ENCODE measurements at places on chromosomes 6 and 20.

- no peak for DNase-seq
Observed at GRCh38 chr6:100503043-100503705, 38.5 kb upstream of the SIM1 start.

DNA sequence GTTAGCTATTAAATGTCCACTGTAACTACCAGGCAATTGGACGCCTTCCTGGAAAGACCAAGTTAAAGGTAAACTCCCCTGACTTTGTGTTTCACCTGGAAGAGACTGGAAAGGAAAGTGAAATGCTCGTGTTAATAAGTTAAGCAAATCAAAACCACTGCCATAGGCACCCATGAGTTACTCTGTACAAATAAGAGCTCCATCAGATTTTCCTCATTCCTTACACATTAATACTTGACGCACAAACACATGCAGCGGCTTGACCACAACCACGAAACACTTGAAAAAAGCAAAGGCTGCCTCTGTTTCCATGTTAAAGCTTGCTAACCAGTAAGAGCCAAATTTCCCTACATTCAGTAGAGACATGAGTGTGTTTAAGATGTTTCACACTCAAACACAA lies 19.8 kb downstream of the GCM1 start:
- DNase-seq: no peak

DNA sequence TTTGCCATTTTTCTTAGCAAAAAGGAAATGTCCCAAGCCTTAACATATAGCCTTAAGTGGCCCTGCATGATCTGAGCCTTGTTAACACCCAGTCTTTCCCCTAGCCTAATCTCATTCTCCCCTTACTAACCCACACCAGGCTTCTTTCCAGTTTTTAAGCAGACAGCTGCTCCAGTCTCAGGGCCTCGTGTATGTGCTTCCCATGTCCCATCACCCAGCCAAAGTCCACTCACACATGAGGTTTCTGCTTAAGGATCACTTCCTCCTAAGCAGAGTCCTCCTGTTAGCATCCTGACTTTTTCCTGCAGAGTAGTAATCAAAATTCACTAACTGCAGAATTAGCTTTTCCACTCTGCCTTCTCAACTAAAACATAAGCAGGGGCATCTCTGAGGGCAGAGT lies 96.1 kb downstream of the SMLR1 start:
- DNase-seq: no peak

DNA sequence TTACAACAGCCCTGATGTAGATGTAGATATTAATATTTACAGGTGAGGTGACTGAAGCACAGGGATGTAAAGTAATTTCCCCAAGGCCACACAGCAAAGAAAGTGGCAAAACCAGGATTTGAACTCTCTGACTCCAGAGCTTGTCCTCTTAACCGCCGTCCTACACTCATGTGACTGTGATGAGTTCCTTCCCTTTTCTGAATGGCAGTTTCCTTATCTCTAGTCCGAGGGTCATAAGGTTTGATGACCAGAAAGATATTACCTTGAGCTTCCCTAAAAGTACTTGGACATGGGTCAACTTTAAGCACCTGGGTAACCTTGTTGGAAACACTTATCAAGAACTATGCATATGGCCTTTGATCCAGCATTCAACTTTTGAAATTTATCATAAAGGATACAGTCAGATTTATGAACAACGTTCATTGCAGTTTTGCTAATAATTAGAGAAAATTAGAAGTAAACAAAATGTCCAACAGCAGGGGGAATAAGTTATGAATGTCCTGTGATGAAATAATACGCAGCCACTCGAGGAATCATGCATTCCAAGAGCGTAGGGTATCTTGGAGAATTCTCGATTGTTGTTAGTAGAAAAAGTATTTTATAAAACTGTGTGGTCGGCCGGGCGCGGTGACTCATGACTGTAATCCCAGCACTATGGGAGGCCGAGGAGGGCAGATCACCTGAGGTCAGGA lies 2.3 kb upstream of the TLDC2 start:
- DNase-seq: no peak

- peak; percentile 45 for DNase-seq
Observed at GRCh38 chr20:17958373-17959256, 10.0 kb downstream of the SNX5 start.

GRCh38 chr20:1255675-1256074 lies 10.4 kb upstream of the SNPH start:
- no peak for DNase-seq

DNA sequence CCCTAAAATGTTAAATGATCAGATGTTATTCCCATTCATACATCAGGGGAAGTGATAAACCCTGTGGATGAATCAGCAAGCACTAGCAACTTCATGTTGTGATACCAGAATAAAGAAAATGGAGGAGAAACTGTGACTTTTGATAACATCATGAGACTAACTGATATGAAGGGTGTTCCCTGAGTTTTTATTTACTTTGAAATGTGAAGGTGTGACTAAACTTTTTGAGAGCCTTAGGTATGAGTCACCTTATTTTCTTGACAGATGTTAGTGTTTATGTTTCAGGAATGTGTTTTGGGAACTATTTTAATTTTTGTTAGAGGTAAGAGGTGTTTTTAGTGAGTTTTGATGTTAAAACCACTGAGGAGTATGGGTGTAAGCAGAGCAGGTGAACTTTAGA lies 4.4 kb downstream of the PARD6B start:
- DNase-seq: no peak

DNA sequence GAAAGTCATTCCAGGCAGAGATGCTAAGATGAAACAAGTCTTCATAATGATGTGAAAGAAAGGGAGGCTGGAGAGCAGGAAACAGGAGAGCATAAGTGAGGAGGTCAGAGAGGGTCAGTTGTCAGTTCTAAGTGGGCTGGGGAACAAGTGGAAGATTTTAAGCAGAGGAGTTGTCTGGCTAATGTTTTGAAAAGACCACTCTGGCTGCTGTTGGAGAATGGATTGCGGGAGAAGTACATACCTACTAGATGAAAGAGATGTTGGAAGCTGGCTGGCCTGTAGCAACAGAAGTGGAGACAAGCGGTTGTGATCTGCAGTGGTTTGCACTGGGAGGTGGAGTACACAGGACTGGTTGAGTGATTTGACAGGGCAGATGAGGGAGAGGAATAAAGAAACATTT lies 10.1 kb downstream of the SLC35F1 start:
- no peak for DNase-seq

GRCh38 chr6:169490830-169491229 lies 211.0 kb downstream of the WDR27 start:
- peak; percentile 74 for DNase-seq

- DNase-seq: peak; percentile 92
Observed at GRCh38 chr6:122798099-122798641, 9.1 kb downstream of the SMPDL3A start.

DNA sequence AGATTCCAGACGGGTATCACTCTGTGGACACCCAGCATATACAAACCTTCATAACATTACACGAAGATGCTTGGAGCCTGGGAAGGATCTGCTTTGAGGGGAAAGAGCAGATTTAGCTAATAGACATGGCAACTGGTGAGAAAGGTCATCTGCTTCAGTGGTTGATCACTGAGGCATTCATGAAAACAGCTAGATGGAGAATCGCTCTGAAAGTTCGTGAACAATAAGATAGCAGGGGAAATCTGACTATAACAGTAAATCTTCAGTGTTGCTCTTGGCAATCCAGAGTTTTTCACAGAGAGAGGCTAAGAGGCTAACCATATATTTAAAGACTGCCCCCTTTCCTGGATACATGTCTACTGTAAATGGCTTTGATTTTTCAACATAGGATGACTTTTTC lies 245.3 kb downstream of the FARS2 start:
- no peak for DNase-seq

DNA sequence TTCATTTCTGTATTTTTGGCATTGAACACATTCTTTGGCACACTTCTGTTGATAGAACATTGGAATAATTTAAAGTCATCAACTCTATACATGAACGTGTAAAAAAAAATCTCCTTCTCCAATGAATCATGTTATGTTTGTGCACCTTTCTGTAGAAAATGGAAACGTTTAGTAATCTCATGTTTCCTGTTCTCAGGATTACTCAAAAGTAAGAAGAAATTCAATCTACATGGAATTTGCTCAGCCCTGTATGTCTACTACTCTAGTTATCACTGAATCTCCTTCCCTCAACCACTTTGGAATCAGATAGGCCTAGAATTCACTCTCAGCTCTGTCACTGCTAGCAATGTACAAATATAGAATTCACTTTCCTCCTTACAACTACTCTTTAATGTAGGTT lies 103.6 kb downstream of the COL21A1 start:
- no peak for DNase-seq

- no peak for DNase-seq
Observed at GRCh38 chr6:94362061-94362864, 942.9 kb upstream of the EPHA7 start.

DNA sequence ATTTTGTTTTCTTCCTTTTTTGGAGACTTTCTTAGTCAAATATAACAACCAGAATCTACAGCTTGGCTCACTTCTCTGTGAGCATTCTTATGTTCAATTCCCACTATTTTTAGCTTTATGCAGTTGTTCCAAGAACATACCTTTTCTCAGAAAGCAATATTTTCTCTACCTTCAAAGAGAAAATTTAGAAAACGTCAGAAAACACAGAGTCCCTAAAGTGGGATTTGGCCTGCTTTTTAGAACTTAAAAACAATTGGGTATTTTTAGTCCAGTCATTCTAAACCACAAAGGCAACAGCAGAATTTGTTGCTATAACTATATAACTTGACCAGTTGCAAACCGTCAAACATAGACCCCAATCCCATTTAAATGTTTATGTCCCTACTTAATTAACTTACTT lies 133.1 kb downstream of the MOXD1 start:
- no peak for DNase-seq

GRCh38 chr6:40897390-40898003 lies 141.5 kb downstream of the UNC5CL start:
- DNase-seq: no peak

DNA sequence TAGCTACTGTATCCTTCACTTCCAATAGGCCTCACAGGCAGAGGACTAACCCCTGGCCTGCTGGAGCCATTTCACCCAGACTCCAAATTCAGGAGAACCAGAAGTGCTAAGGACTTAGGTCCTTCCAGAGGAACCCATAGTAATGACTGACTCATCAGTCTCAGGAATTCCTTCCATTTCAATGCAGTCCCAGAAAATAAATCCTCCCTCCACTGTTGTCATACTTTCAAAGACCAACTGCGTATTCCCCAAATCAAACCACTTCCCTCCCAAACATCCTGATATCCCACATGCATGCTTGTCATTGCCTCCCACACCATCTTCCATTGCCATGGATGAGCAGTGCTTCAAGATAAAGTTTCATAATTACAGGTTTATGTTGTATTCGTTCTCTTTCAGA lies 31.8 kb upstream of the NT5E start:
- peak; percentile 89 for DNase-seq

- DNase-seq: no peak
Observed at GRCh38 chr6:70413992-70414494, 735 bp downstream of the FAM135A start.

DNA sequence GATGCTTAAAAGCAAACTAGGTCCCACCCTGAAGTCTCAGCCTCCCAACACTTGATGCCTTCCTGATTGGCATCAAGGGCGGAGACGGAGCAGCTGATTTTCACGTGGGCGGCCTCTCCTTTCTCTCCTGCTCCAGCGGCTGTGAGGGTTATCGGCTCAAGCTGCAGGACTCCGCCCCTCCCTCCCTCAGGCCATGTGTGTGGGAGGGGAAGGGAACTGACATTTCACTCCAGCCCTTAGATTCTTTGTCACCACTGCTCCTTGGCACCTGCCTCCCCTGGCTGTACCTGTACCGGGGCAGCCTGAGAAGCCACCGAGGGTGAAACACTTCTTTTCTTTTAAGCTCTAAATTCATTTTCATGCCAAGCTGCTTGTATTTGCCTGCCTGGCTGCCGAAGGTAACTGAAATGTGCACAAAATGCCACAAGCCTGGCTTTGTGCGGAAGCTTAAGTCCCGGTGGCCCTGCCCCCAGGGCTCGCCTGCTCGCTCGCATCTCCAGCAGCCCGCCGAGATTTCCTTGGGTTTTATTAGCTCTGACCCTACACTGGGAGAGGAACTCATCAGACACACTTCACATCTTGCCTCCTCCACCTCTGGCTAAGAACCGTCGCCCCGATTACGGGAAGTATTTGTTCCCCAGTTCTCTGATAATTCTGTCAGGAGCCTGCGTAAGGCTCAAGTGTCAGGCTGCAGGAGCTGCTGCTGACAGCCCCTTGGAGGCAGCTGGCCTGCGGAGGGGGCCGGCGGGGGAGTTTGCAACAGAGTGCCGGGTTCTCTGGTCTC lies 9.6 kb upstream of the CPNE5 start:
- no peak for DNase-seq

DNA sequence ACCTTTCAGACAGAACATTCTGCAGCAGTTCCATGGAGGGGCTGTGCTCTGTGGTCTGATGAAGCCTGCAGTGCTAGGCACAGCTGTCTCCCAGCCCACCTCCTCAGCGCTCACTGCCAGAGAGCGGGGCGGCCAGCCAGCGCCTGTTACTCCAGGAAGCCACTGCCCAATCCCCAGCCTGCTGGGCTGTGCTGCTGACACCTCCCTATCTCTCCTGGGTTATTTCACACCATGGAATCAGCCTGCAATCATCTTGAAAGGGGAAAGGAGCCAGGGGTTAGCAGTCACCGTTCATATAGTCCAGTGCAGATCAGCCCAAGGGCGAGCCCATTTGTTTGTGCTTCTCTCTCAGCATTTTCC lies 46.3 kb upstream of the NHSL1 start:
- DNase-seq: peak; percentile 39

DNA sequence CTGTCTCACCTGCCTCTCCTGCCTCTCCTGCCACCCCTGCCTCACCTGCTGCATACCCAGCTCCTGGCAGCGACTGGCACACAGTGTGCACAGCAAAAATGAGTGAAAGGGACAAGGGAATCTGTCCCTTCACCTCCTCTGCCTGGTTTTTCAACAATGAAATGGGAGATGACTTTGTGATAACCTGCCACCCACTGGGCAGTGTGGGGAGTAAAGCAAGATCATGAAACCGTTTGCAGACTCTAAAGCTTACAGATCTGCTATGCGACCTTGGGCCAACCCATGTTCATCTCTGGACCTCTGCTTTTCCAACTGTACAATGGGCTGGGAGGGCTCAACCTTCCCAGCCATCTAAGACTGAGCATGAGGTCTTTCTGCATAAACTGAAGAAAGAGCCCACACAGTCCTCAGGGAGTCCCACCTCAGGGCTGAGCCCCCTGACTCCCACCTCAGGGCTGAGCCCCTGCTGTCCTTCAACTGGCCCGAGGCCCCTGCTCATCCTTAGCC lies 81.1 kb downstream of the RIPOR3 start:
- DNase-seq: no peak

All from fibroblast of mammary gland (primary cell).